Activated T-cell treated with anti-CD3 and anti-CD28 coated beads for 1 hour (primary cell): ENCODE measurements at places on chromosomes 11 and 22.

GRCh38 chr11:72730243-72730642 is 22.0 kb downstream of the ARAP1 start:
- DNase-seq: no peak

DNA sequence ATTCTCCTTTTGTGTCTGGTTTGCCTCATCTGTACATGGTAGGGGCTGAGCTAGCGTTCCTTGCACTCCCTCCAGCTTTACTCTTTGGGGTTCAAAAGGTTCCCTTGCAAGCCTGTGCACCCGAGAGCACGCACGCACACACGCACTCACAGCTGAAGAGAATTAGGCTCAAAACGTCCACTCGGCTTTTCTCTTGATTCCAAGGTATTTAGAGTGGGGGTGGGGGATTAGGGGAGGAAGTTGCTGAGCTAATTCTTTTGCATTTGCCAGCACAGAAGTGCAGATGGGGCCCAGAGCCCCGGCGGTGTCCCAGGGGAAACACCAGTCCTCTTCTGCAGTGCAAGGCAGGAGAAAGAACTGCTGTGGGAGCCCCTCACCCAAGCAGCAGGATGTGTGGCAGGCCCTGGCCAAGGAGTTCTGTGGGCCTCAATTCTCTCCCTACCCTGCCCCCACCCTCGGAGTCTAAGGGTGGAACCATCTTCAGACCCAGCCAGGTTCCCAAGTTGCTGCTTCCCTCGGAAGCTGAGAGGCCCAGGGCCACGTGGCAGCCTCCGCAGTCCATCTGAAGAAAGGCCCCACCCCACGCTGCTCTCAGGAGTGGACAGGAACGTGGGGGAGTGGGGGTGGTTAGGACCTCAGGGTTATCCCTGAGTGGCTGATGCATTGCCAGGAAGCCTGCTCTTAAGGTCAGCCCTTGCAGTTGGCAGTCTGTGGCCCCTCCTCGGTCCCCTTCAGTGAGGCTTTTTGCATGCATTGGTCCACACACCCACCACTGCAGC is 3.8 kb upstream of the KCNQ1OT1 start:
- DNase-seq: no peak

GRCh38 chr11:26344647-26345046 is 12.7 kb downstream of the ANO3 start:
- DNase-seq: no peak

DNA sequence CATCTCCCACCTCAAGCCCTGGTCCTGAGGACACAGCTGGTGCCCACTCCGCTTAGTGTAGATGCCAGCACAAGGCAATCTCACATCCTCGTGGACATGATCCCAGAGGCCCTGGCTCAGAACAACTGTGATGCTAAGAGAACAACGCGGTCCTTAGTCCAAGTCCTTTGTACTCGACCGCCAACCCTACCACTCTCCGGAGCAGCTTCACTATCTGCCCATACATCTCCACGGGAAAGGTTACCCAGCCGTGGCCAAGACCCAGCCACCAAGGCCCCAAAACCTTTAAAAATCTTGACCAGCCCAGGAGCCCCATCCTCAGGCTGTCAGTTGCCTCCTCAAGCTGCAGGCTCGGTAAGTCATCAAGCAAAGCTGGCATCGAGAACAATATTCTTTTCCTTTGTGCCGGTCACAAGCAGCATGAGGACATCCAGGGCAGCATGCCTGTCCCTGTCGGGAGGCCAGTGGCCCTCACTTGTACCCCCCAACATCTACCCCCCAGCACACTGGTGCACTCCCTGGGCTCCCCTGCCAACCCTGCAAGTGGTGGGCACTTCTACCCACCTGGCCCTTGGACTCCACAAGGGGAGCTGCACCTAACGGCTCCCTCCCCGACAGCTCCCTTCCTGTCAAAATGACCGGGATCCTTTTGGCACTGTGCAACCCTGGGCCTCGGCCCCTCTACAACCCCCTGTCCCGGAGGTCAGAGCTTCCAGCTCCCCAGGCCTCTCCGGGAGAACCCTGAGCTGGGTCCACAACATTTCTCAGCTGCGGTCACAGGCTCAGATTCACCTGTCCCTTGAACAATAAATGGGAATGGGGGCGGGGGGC is 2.5 kb downstream of the OSBPL5 start:
- no peak for DNase-seq

DNA sequence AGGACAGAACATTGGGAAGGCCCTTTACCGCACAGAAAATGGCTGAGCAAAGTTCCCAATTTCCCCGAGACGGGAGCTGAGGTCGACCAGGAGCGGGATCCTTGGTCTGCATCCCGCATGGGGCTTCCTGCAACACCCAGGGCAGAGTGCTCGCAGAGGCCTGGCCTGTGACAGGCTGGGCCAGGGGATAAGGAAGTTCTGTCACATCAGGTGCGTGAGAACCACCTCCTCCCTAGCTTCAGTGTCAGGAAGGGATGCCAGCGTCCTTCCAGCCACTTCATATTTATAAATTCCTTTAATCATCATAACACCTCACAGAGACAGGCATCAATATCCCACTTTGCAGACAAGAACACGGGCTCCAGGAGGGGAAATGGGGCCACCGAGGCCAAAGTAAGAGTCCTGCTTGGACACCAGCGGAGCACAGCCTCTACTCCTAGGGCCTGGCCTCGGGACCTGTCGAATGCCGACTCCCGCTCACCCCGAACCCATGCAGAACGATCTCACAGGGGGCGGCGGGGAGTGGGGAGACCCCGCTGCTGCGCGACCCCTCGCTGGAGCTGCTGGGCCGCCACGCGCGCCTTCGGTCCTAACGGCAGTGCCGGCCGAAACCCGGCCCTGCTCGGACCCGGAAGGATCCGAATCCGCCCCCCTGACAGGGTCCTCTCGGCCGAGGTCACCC is 532 bp downstream of the BET1L start:
- DNase-seq: no peak

- DNase-seq: no peak
These were observed 85.0 kb downstream of the SERGEF start for GRCh38 chr11:17927681-17928343.

DNA sequence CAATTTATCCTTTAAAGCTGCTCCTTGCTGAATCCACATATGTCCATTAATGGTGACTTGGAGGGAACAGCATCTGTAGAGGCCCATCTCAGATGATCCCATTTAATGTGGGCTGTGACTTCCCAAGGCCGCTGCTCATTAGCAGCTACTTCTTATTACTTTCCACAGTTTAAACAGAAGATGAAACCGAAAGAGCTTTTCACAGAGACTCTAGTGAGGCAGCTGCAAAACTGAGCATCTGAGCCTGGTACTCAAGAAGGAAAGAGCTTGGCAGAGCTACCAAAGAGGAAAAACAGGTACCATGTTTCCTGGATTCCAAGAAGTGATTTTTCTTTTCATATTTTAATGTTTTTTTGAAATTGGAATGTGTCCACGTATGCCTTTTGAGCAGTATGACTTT is 110.5 kb upstream of the NARS2 start:
- DNase-seq: no peak

DNA sequence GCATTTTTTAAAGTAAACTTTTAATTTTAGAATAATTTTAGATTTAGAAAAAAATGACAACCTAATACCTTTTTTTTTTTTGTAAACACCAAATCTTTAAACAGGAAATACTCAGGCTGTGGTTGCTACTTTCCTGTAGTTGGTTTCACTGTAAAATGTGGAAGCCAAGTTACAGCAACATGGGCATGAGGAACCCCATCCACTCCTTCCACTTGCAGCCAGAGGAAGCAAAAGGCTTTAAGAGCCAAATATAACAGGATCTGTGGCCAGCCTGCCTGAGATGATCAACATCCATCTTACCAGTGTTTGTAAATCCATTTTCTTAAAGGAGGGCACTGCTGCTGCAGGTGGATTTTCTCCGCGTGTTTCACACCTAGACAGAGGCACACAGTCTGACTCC is 66.2 kb downstream of the TNRC6B start:
- DNase-seq: no peak

GRCh38 chr11:43493431-43493830 is 134.7 kb downstream of the TTC17 start:
- DNase-seq: no peak

GRCh38 chr22:31728857-31729256 is 21.1 kb downstream of the PRR14L start:
- no peak for DNase-seq

DNA sequence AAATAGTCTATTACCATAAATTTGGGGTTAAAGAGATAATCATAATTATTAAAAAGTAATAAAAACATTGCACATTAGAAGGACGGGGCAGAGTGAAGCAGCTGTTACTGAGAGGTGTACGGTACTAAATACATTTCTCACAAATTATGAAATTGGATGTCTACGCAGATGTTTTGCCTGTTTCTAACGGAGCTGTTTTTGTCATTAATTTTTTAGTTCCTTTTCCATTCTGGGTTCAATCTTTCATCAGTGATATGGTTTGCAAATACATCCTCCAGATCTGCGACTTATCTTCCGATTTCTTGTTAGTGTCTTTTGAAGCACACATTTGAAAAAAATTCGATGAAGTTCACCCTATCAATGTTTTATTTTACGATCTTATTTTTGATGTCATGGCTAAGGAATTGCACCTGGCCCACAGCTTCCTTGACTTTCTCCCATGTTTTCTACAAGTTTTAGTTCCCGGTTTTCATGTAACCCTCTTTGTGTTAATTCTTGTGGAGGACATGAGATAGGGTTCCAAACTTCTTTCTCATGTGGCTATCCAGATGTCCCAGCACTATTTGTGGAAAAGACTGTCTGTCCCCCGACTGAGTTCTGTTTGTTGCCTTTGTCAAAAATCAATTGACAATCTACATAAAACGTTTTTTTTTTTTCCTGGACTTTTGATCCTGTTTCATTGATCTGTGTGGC is 21.3 kb upstream of the KRTAP5-6 start:
- DNase-seq: no peak

DNA sequence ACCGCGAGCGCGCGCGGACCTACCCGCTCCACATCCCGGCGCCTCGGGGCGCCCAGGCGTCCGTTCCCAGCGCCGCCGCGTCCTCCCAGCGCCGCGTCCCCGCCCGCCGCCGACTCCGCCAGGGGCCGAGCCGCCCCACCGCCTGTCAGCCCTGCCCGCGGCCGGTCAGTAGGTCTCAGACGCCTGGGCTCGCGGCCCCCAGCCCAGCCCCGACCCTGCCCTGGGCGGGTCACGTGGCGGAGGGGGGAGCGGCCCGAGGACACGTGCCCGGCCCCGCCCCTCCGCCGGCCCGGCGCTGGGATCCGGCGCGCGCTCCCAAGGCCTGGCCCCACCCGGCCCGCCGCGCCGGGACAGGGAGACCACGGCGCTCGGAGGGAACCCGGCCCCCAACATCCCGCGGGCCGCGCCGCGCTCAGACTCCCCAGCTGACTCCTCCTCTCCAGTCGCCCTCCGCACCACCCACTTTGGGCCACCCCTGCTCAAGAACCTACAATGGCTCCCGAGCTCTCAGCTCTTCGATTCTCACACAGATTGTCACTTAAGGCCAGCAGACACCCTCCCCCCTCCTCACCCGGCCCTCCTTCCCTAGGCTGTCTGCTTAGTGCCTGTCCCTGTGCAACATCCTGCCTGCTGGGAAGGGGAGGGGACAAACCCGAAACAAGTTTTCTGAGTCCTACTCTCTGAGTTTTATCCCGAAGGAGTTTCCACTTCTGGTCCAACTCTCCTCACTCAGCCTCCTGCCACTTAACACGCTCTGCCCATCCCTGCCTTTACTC is at the start of gene RAB3IL1:
TSS of gene RAB3IL1 (minus strand) at position 233 of the 776 bp plus-strand sequence. CDS start at position 34, 199 bp downstream.
- DNase-seq: no peak

DNA sequence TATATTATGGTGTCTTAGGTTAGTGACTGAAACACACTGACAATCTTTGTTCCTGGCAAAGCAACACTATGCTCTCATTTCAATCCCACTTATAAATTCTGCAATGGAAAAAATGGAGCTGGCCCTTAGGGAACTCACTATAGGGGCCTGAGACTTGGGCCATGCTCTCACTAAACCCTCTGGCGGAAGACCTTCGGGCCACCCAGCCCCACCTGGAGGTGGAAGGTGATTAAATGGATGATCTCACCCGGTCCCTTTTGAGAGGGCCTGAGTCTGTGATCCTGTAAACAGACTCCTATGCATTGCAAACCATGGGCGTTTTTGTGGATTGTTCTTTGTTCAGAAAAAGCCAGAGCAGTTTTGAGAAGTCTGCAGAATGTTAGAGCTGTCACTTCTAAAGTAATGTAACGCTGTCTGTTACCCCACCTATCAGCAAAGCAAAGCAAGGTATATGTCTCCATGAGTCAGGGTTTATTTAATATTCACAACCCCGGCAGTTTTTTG is 17.0 kb upstream of the CDON start:
- no peak for DNase-seq

- no peak for DNase-seq
These were observed 47.1 kb upstream of the SYT13 start for GRCh38 chr11:45333001-45333971.

- DNase-seq: no peak
These were observed 2.9 kb upstream of the RFPL1 start for GRCh38 chr22:29435236-29436136.

DNA sequence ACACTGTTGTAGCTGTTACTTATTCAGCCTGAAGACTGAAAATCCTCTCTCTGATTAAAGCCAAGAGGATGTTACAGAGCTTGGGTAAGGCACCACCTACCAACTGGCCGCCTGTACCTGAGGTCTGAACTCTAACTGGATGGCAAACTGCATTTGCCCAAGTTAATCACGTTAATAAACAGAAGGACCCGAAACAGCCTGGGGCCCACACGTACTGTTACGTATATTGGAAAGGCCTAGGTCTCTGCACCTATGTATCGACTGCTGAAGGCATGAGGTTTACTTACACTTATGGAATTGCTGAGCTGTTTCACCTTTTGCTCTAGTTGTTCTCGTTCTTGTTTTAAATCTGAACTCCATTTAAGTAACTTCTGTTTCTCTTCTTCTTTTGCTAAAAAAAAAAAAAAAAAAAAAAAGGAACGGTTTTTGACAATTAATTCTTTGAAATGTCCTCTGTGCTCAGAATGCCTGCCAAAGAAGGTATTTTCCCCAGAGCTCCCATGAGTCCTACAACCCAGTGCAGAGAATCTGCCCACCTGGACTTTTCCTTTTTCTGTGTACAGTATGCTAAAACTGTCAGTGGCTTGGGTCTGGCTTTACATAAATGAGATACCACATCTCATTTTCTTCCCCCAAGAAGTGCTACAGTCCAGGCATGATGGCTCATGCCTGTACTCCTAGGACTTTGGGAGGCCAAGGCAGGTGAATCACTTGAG is 13.1 kb downstream of the LARGE2 start:
- no peak for DNase-seq

GRCh38 chr11:14059491-14059890 is 97.0 kb downstream of the SPON1 start:
- DNase-seq: no peak

DNA sequence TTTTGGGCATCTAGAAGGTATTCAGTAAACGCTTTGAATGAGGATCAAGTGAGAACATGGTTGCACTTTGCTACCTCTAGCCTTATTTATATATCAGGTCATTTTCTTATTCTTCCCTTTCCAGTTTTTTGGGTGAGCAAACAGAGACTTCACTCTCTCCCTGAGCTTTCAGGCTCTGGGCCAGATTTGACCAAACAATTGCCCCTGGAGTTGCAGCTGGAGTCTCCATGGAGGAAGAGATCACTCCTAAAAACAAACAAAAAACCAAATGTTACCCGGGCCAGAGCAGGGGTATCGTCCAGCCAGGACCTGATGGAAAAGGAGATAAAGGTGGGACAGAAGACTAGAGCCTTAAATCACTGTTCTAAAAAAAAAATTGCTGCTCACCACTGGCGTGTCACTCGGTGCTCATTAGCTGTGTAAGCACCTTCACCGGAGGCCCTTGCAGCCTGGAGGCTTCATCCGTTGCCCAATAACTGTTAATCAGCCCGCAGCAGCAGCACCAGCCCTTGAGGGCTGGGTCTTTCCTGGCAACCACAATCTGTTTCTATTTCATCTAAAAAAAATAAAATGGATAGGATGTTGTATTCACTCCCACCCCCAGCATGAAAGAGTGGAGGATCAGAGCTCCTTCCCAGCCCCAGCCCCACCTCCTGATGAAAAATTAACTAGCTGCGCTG is 125.0 kb downstream of the PKNOX2 start:
- DNase-seq: no peak
